G401 (cell line): ENCODE measurements at places on chromosomes 1 and 21.

DNA sequence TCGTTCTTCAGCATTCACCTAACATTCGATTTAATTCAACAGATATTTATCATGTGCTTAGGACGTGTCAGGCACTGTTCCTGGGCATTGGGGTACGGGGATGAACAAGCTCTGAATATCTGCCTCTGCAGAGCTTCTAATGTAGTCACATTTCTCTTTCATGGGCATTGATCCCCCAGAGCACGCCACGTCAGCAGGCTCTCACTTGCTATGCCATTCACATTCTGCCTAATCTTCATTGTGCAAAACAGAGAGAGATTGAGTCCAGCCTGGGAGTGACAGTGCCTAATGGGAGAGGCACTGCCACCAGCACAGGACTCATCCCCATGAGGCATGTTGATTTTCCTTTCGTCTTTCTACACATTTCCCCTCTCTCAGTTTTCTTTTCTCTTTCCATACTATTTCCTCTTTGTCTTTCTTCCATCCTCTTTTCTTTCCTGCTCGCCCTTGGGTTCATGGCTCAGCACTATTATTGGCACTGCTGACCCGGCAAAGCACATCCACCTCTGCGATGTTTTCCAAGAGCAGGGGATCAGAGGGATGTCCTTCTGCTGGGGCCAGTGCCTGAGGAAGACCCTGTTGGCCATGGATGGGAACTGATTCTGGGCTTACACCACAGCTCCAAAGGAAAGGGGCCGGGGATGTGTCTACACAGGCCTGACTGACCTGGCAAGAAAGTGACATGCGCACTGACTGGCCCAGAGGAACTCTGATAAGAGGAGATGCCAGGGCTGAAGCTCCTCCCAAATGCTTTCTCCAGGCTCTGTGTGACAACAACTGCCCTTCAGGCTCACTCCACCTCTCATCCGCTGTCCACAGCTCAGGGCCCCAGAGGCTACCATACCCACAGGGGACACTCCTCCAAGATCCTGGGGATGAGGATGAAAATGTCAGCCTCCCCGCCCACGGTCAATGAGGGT is 195.9 kb downstream of the TOMM20 start:
- DNase-seq: no peak

- DNase-seq: peak; percentile 51
Observed at GRCh38 chr1:227749916-227750710, 14.9 kb downstream of the SNAP47 start.

DNA sequence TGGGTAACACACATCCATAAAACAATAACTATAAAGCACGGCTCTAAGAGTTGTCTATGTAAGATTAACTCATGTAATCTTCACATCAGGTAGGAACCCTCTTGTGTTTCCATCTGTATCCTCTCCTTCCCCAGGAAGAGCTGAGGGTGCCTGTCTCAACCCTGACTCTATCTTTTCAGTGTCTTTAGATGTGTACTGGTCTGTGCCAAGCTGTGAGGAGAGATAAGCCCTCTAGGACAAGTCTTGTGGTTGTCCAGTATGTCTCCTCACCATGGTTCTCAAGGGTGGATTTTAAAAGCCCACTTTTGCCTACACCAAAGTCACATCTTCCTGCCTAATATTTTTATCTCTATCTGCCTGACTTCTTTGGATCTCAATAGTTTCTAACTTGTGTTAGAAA is 300.1 kb downstream of the KCNT2 start:
- DNase-seq: no peak

DNA sequence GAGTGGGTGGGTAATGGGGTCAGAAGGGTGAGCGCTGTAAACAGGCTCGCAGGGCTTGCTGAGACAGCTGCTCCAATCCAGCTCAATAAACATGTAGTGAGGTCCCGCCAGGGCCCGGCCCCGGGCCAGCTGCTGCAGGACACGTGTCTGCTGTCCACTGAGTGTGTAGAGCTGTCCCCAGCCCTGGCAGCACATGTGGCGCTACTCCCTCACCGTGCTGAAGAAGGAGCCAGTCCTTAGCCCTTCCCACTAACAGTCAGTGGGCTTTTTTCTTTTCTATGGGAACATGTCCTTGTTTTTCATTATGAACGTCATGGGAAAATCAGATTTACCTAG is 78.9 kb upstream of the C1orf174 start:
- no peak for DNase-seq

DNA sequence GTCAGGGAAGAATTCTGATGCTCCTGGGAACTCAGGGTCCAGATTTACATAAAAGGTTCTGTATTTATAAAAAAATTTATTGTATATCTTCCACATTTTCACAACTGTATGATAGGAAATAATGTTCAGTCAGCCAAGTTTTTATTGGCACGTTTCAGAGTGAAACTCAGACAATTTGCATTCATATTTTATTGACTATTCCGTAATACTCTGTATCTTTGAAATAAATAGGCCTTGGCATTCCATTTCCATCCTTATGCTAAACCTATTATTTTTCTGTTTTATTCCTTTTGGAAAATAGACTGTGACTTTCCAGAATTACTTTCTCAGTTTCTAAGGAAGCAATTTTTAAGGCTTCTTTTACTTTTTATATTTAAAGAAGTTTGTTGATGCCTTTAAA is 329.0 kb downstream of the OLFM3 start:
- no peak for DNase-seq
